ENCODE measurements at places on chromosomes 13 and 19.

- peak; percentile 82 for DNase-seq
Observed at GRCh38 chr19:16247353-16248182, 49.9 kb downstream of the AP1M1 start.

GRCh38 chr19:2136796-2137195, 14.6 kb downstream of the AP3D1 start:
- DNase-seq: no peak

GRCh38 chr13:20024702-20025101, 66.2 kb downstream of the ZMYM2 start:
- DNase-seq: no peak

DNA sequence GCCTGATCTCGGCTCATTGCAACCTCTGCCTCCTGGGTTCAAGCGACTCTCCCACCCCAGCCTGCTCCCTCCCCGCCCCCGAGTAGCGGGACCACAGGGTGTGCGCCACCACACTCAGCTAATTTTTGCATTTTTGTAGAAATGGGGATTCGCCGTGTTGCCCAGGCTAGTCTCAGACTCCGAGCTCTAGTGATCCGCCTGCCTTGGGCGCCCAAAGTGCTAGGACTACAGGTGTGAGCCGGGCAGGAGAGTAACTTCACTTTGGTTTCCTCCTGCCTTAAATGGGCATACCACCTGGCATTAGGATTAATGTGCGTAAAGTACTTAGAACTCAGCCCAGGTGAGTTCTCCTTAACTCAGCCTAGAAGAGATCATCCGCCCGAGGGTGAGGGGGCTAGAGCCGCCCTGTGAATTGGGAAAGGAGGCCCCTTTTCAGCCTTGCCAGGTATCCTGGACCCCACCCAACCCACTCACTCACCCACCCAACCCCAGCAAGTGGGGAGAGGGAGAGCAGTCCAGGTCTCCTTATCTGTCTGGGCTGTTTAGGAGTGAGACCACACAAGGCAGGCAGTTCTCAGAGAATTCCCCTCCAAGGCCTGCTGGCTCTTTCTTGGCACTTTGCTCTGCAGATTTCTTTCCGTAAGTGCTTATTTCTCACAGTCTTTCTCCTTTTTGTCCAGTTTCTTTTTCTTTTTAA, 1.2 kb upstream of the ZFP36 start:
- no peak for DNase-seq

- DNase-seq: no peak
Observed at GRCh38 chr19:35117799-35118198, 2.2 kb downstream of the FXYD3 start.

DNA sequence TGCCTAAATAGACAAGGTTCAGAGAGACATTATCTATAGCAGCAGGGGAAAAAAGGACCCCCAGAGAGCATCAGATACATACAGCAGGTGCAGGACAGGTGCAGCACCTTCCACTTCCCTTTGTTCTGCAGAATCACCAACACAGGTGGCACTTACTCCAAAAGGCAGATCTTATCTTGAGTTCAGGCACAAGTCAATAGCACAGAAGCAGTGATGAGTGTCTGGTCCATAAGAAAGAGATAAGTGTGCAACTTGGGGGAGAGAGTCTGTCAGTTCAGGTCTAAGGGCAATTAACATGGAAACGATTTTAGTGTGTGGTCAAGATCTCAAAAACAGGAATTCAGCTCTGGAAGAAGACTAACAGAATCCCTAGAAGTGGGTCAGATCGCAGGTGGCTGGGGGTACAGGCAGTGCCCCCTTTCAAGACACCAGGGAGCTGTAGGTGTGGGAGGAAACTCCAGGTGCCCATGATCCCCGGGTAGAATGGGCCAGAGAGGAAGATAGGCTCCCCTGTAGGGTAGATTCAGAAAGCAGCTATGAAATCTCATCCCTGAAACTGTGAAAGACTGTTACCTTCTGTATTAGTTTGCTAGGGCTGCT, 40.6 kb downstream of the TNFSF11 start:
- no peak for DNase-seq

DNA sequence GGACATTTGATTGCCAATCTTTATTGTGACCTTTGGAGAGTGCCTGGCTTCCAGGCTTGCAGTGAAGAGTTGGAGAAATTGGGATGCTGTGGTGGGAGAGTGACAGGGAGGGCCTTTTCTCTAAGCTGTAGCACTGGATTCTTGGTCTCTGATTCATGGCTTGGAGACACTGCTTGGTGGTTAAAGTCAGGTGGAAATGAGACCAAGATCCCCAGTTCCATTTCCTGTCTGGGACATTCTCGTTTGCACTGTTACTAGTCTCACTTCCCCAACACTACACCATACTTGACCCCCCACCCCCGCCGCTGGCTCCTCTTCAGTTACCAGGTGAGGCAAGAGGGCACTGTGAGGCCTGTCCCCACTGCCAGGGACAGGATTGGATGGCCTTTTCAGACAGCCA, 2.9 kb downstream of the SUPT5H start:
- no peak for DNase-seq

GRCh38 chr13:50014386-50014785, 858 bp upstream of the KCNRG start:
- DNase-seq: no peak

- DNase-seq: no peak
Observed at GRCh38 chr19:21492947-21493906, 12.2 kb upstream of the ZNF429 start.

GRCh38 chr13:45207319-45207718, 6.5 kb upstream of the KCTD4 start:
- DNase-seq: no peak

DNA sequence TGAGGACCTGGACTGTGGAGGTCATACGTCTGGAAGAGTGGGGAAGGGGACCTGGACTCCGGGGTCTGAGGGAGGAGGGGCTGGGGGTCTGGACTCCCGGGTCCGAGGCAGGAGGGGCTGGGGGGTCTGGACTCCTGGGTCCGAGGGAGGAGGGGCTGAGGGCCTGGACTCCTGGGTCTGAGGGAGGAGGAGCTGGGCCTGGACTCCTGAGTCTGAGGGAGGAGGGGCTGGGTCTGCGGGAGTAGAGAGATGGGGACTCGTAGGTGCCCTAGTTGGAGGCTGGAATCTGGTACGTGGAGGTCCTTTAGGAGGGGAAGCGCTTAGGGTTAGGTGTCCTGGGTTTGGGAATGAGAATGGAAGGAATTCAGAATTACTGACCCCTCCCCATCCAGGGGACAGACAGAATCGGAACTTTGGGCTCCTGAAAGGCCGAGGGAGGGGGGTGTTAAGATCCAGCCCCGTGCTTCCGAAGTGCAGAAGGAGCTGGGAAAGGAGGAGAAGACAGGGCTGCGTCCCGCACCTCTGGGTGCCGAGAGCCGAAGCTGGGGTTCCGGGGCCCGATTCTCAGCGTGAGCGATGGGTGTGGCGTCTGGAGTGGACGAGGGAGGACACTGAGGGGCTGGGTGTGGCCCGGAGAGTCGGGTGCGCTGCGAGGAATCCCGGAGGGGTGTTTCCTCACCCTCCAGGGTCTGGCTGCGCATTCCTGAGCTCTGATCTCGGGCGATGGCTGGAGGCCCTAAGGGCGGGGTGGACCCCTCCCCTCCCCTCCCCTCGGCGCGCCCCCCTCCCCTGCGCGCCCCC, 608 bp downstream of the MYADM start:
- no peak for DNase-seq

DNA sequence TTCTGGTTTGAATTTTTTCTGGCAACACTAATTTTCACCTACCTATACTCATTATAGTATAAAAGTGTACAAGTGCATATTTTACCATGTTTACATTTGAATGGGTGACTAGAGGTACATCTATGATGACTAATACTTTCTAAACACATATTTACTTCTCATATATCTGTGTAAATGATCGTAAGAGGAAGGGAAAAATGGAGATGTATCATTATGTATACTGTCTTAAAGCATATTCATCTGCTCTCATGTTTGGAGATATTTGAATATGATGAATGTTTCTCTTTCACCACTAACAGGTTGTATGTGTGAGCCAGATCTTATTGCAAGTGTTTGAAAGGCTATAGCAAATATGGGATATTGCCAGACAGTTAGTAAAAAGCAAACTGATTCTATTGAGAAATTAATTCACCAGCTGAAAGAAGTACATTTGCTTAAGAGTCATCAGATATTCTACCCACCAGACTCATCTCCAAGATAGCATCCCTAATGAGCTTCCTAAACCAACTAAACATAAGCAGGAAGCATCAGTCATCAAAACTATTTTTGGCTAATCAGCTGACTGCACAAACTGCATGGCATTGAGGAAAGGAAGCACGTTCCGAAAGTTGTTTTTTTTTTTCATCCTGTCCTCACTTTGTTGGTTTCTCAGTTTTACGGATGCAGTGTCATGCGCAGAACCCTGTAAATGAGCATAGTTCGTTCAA, 738.2 kb downstream of the GPC5 start:
- peak; percentile 7 for DNase-seq

GRCh38 chr19:17762505-17763229, 11.4 kb downstream of the FCHO1 start:
- DNase-seq: peak; percentile 69

DNA sequence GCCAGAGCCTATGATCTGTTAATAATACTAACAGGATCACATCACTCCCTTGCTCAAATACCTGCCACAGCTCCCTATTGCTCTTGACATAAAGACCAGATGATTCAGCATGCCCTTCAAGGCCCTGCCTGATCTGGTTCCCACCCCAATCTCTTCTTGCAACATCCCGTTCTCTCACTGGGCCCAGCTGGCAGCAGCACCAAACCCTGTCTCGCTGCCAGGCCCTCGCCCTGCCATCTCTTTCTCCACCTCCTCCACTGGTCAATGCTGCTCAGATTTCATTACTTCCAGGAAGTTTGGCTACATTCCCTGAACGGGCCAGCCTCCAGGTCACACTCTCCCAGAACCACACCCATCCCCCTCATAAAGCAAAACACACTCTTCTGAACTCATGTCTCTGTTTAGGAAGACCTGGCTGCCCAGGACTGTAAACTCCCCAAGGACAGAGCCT, 8.6 kb upstream of the BCAT2 start:
- DNase-seq: peak; percentile 69

- no peak for DNase-seq
Observed at GRCh38 chr13:99589575-99589974, 88.3 kb downstream of the TM9SF2 start.

- DNase-seq: no peak
Observed at GRCh38 chr13:103273825-103274224, 207.6 kb upstream of the SLC10A2 start.

- no peak for DNase-seq
Observed at GRCh38 chr13:93775507-93776108, 549.0 kb downstream of the GPC6 start.

GRCh38 chr13:46587807-46588418, 34.9 kb downstream of the LRCH1 start:
- DNase-seq: no peak

DNA sequence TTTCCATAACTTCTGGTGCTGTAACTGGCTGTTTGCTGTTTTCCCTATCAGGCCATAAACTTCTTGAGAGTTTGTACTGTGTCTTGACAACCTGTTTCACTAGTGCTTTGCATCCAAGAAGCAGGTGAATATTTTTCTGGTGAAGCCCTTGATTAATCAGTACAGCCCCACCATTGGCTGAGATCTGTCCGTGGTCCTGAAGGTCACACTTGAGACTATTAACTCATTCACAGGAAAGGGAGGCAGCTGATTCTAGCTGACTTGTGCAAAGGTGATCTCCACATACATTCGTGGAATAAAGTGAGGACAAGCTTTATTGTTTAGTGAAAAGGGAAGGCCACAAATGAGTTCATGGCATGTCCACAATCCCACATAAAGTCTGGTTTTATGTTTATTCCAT, 61.4 kb upstream of the ZNF835 start:
- no peak for DNase-seq

GRCh38 chr13:47869776-47870175, 131.3 kb downstream of the SUCLA2 start:
- no peak for DNase-seq

DNA sequence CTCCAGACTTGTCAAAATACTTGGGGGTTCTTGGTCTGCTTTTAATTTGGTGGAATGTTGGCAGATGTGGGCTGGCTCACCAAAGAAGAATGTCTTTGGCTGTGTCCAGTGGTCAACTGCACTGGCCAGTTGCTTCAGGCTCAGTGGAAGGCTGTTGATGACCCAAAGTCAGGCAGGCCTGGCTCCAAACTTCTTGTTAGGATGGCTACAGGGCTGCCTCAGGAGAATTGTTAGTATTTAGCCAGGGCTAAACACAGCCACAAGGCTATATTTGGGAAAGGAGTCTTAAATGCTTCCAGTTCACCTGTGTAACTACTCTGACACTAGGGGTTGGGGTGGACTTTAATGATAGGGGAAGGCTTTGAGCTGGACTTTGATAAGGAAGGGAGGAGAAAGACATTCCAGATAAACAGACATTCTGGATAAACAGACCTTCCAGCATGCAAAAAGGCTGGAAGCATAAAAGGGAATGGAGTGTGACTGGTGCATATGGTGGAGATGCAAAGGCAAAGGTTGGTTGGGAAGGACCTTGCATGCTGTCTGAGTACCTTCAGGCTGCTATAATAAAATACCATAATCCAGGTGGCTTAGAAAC, 116.8 kb downstream of the FOXO1 start:
- DNase-seq: no peak

DNA sequence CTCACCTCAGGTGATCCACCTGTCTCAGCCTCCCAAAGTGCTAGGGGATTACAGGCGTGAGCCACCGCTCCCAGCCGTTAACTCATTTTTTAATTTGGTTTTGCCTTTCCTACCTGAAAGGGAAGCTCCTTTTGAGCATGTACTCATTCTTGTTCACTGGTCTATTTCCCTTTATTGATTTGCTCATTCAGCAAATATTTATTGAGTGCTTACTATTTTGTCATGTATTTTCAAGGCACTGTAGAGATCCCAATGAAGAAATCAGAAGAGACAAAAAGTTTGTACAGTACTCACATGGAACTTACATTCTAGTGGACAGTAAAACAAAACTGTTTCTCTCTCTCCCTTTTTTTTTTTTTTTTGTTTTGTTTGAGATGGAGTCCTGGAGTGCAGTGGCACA, 13.8 kb downstream of the SPACA6 start:
- DNase-seq: no peak

Measured in Ammon's horn (tissue), 1 donor.